ENCODE measurements at places on chromosomes 13 and 19.
A peak's percentile ranks its signal among the peaks of the same experiment; 100 is the strongest.

GRCh38 chr13:76014406-76015318, 378.5 kb downstream of the LMO7 start:
- no peak for DNase-seq

DNA sequence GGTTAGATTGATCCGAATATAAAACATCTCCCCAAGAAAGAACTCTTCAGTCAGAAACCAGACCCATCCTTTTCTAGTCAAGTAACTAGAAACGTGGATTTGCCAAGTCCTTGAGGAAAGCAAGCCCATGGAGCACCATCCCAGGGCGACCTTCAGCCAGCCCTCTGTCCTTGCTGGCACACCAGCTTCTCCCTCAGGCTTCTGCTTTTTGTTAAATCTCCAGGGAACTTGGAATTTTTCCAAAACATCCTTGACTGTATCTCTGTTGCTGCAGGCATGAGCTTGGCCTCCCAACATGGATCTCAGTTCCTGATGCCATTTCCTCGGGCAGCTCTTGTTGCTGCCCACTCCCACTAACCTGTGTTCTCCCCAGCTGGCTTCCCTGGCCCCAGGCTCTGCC, 27.1 kb upstream of the C1QTNF9 start:
- DNase-seq, result no peak

- no peak for DNase-seq
Measured at GRCh38 chr19:11164296-11164695, 8.7 kb upstream of the SPC24 start.

GRCh38 chr19:18972301-18972811, 31.3 kb upstream of the HOMER3 start:
- no peak for DNase-seq

- peak; percentile 53 for DNase-seq
Measured at GRCh38 chr19:18543814-18544475, 572 bp upstream of the FKBP8 start.

GRCh38 chr19:30359936-30360335, 12.2 kb upstream of the ZNF536 start:
- DNase-seq, result no peak

DNA sequence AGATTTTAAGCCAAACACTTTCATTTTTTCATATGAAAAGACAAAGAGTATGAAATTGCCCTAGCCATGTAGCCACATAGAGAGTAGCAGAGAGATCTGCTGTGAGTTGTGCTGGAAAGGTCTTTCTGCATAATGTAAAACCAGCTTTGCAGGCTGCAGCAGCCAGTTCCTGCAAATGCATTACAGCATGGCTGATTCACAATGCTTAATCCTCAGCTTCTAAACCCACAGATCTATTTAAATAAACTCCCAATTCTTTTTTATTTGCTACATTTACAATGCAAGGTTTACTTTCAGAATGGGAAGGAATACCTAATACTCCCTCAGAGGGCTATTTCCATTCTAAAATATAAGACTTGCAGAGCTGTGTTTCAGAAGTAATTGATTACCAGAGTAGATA, 185.6 kb upstream of the STARD13 start:
- DNase-seq, result no peak

GRCh38 chr19:47081095-47081494, 32.5 kb downstream of the ZC3H4 start:
- no peak for DNase-seq

GRCh38 chr13:48892688-48893075, 83.0 kb upstream of the FNDC3A start:
- no peak for DNase-seq
